ENCODE measurements at places on chromosomes 1 and 21.

DNA sequence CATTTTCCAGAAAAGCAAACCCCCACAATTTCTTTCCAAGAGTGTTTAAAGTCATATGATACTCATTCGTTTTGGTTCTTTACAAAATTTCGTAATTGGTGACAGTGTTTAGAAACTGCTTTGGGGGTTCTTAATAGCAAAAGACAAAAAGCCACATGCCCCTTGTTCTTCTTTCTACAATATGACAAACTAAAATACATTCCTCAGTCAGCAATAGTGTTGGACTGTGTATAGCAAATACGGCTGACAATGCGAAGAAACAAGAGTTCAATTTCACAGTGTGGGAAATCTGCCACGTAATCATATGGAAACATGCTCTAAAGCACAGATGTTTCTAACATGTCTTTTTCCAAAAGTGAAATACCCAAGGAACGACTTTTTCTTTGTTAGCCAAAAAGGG lies 7.6 kb upstream of the IFNAR1 start:
- DNase-seq: peak; percentile 96

- no peak for DNase-seq
Measured at GRCh38 chr1:188706742-188707141, 1770.9 kb downstream of the BRINP3 start.

GRCh38 chr1:87329526-87330056 lies 911 bp downstream of the LMO4 start:
- peak; percentile 68 for DNase-seq

DNA sequence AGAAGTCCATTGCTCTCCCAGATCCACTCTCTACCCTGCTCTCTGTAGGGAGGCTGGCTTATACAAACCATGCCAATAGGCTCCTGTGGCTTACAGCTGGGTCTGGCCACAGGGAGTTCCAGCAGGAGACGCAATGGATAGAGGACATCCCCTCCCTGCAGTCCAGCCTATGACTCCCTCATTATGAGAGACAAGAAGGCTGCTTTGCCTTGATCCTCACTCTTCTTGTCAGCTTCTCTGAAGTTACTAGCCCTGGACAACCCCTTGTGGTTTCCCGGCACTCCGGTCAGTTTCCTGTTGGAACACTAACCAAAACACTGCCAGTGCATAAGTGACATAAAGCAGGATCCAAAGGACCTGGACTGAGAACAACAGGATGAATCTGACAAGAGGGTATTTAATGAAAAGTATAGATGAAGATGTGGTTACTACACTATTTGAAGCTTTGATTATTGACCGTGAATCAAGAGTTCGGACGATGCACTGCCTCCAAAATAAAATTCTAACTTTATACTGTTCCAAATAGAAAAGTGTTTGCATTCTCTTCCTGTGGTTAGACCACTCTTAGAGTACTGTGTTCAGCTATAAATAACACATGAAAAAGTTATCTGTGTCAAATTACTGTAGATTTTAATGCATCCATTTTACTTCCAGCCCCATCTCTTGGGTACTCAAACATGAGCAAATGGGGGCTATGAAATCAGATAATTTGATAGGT lies 32.7 kb upstream of the ZNF326 start:
- DNase-seq: no peak

GRCh38 chr1:222618880-222619596 lies 1.1 kb downstream of the MIA3 start:
- DNase-seq: peak; percentile 40

DNA sequence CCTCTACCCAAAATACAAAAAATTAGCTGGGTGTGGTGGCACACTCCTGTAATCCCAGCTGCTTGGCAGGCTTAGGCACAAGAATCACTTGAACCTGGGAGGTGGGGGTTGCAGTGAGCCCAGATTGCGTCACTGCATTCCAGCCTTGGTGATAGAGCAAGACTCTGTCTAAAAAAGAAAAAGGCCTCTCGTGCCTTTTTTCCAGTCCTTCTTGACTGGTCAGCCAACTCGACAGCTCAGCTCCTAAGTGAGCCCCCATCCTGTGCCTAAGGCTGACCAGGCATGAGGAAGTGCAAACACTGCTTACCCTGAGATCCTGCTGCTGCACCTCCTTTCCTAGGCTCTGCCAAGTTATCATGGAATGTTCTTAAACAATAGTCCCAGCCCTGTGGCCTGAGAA lies 10.1 kb upstream of the PROK1 start:
- DNase-seq: no peak

DNA sequence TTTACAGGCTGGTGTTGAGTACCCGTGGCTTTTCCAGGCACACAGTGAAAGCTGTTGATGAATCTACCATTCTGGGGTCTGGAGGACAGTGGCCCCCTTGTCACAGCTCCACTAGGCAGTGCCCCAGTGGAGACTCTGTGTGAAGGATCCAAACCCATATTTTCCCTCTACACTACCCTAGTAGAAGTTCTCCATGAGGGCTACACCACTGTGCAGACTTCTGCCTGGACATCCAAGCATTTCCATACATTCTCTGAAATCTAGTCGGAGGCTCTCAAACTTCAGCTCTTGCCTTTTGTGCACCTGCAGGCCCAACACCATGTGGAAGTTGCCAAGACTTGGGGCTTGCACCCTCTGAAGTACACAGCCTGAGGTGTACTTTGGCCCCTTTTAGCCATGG lies 227.8 kb downstream of the BACH1 start:
- DNase-seq: no peak

DNA sequence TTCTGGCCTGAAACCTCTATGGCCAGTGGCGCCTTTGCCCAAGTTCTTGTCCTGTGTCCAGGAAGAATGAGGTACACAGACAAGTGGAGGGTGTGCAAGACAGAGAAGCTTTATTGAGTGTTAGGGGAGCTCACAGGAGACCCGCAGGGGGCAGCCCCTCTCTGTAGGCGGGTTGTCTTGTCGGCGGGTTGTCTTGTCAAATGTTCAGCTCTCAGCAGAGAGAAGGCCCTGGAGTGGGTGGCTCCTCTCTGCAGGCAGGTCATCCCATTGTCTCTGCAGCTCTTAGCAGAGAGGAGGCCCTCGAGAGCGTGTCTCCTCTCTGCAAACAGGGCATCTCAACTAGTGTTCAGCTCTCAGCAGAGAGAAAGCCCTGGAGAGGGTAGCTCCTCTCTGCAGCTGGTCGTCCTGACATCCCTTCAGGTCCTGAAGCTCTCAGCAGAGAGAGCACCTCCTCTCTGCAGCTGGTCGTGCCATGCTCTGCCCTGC lies 11.0 kb downstream of the COL6A2 start:
- no peak for DNase-seq

Data from muscle of leg (tissue), 16 donors.